ENCODE measurements at places on chromosomes 12 and 14.

DNA sequence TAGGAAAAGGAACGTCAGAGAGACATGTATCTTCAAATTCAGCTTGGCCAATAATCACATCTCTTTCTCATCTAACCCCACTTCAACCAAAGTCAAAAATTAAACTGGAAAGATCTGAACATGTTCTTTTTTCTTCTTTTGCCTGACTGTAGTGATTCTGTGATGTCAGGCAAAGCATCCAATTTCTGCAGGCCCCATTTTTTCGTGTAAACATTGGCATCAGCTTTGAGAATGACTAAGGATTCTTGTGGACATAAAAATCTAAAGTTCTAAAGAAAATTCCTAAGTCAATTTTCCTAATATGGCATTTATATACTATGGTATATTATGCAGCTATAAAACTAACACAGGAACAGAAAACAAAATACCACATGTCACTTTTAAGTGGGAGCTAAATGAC is 89.1 kb downstream of the STXBP6 start:
- DNase-seq = no peak

GRCh38 chr12:18750085-18750484 is 12.2 kb downstream of the CAPZA3 start:
- no peak for DNase-seq

DNA sequence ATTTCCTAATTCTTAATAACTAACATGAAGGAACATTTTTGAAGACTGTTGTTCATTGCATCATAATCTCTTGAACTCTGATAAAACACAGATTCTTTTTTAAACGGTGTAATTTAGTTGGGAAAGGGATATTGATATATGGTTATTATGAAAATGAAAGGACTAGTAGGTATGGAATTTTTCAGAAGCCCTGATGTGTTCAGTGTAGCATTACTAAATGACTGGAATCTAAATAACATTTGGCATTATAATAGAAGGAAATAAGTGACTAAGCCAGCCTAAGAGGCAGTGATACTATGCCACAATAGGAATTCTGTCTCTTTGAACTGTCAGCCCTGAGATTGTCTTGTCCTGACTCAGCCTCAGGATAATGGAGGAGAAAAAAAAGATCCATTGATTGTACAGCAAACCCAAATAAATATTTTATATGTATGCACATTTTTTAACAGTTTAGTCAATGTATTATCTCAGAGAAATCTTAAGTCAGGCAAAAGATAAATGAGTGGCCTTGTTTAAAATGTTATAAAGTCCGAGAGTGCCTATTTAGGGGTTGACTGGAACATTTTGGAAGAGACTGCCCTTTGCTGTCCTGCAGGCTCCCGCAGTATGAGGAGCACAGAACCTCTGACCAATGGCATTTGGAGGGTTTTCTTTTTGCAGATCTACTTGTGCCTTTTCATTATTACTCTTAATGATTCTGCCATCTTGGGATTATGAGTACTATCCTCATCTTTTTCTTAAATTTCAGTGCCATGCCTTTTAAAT is 271.2 kb downstream of the EGLN3 start:
- no peak for DNase-seq

GRCh38 chr12:132171293-132171967 is 27.2 kb downstream of the NOC4L start:
- no peak for DNase-seq

- DNase-seq = no peak
Observed at GRCh38 chr12:72273499-72273837, 1.3 kb downstream of the TRHDE start.

- DNase-seq = no peak
Observed at GRCh38 chr12:118430516-118430915, 54.2 kb downstream of the SUDS3 start.

GRCh38 chr14:92613681-92614260 is 100.2 kb downstream of the RIN3 start:
- no peak for DNase-seq

DNA sequence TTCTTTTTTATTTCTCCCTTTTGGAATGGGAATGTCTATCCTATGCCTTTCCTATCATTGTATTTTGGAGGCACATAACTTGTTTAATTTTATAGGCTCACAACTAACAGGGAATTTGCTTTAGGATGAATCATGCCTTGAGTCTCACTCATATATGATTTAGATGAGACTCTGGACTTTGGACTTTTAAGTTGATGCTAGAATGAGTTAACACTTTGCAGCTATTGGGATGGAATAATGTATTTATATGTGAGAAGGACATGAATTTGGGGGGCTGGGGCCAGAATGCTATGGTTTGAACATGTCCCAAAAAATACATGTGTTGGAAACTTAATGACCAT is 365.3 kb downstream of the ZFP36L1 start:
- DNase-seq = no peak

DNA sequence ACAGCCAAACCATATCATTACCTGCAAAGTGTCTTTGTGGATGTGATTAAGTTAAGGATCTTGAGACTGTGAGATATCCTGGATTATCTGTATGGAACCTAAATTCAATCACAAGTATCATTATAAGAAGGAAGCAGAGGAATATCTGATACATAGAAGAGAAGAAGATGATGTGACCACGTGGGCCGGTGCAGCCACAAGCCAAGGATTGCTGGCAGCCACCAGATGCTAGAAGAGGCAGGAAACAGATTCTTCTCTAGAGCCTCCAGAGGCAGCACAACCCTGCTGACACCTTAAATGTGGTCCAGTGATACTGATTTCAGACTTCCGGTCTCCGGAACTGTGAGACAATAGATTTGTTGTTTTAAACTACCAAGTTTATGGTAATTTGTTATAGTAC is 6.1 kb upstream of the IFI27L2 start:
- DNase-seq = no peak

DNA sequence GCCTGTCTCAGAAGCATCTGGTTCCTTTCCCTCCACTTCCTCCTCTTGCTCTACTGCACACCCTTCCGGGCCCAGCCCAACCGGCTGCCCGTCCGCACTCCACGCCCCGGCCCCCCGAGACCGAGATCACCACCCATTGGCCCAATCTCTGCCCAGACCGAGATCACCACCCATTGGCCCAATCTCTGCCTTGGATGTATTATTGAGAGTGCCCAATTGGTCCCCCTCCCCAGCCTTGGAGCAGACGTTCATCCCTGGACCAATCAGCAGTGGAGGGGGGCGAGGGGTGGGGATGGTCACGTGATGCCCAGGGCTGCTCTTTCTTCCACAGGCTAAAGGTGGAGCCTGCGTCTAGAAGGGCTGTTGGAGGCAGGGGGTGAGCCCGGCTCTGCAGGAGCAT is 75.6 kb upstream of the TMEM132C start:
- no peak for DNase-seq

DNA sequence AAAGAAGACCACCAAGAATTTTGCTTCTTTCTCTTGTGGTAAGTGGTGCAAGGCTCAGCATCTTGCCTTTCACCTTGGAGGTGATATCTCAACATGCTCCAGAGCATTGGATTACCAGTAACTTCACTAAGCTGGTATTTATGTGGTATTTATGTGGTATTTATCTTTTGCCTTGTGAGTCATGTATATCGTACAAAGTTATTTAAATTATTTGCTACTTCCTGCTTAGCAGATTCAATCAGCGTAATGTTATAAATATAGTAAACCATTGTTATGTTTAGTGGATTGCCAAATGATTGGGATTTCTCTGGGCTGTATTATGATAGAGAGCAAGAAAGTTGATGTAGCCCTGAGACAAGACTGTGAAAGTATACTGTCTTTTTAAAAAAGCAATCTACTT is 366.4 kb downstream of the IPO8 start:
- DNase-seq = no peak

DNA sequence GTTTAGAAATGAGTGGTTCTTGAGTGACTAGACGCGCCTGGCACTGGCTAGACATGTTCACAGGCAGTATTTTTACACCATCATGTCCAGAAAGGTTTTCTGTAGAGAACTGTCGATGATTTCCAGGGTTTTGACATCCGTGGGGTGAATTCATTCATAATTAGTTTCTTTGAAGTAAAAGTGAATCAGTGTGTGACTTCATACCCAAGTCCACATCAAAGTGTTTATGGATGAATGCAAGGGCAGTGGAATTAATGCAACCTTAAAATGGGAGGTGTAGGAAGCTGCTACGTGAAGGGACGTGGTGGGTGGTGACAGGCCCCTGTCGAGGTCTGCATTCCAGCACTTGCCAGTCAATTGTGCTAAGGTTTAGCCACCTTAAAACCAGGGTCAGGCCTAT is 38.4 kb upstream of the ELK3 start:
- DNase-seq = no peak

- no peak for DNase-seq
Observed at GRCh38 chr14:35244542-35244941, 47.6 kb upstream of the PSMA6 start.

GRCh38 chr12:62162214-62162613 is 98.0 kb upstream of the USP15 start:
- no peak for DNase-seq

DNA sequence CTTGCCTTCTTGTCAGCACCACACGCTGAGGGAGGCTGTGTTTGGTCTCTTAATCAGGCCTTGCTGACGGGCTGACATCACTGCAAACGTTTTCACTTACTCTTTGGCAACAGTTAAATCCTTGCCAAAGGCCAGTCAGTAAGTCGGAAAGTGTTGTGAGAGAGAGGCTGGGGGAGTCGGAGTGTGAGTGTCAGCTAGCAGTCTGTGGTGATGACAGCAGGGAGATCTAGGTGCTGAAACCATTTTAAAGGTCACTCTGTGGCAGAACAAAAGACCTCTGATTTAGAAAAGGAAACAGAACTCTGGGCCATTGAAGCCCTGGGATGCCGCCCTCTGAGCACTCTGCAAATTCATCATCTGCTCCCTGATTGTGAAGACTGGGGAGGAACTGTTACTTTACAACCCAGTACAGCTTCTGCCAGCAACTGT is 143.5 kb downstream of the PAX9 start:
- no peak for DNase-seq

- DNase-seq = no peak
Observed at GRCh38 chr14:51692646-51693045, 40.9 kb downstream of the FRMD6 start.

GRCh38 chr14:54503486-54503885 is 6.2 kb upstream of the CGRRF1 start:
- DNase-seq = no peak

GRCh38 chr14:21631084-21631483 is 3.7 kb downstream of the OR10G2 start:
- no peak for DNase-seq

GRCh38 chr12:2482938-2483660 is 311.7 kb upstream of the FKBP4 start:
- no peak for DNase-seq

DNA sequence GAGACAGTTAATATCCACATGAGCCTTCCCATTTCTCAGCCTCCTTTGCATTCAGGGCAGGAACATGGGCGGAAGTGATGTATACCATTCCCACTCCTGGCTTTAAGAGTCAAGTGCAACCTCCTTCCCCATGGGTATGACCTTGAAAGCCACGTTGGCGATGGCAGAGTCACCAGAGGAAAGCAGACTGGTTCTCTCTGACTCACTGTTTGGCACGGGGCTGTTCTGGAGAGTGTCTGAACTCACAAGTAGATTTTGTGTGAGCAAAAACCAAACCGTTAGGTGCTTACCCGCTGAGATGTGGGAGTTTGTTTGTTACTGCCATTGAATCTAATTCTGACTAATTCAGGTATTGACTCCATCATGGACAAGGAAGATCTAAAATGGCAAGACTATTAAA is 36.7 kb upstream of the PZP start:
- DNase-seq = no peak

DNA sequence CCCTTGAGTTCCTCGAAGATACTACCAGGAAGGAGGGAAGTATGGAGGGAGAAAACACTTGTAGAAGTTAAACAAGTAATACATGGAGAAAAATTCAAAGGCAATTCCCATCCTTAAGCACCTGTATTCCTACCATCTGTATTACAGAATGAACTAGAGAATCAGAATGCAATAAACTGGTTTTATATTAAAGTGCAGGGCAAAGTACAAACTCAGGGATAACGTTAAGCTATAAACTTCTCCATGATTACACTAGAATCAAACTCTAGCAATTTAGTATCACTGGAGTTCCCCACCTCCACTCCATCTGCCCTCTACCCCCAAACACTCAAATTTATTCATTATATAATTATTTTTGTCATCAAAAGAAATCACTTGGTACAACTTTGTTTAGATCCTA is 13.1 kb downstream of the PAWR start:
- no peak for DNase-seq

DNA sequence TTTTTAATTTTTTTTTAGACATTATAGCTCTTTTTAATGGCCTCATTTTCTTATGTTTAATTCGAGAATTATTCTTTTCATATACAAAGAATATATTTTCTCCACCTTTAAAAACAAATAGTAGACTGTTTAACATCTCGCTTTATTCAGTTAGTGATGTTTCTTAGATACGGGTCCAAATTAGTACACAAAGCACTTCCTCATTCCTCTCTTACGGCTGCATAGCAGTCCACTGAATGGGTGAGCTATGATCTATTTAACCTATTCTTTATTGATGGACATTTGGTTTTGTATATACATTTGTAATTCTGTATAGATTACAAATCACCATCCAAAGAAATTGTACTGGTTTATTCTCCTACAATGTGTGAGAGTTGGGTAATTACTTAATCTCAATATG is 8.3 kb upstream of the GPR162 start:
- DNase-seq = no peak

DNA sequence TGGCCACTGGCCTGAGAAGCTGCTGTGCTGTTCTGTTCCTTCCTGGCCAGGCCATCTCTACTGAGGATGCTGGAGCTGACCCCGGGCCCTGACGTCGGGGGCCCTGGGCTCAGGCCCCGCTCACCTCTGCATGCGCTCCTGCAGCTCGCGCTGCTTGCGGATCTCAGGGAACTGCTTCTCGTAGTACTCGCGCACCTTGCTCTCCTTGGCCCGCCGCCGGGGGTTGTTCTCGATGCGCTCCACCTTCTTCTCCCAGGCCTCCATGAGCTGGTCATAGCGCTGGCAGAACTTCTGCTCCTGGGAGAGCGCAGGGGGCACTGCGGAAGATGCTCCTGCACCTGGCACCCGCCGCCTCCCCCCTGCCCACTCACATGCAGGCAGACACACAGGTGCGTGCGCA is 135.6 kb downstream of the RFLNA start:
- DNase-seq = no peak

- DNase-seq = no peak
Observed at GRCh38 chr12:122215771-122216170, 10.1 kb downstream of the DIABLO start.

DNA sequence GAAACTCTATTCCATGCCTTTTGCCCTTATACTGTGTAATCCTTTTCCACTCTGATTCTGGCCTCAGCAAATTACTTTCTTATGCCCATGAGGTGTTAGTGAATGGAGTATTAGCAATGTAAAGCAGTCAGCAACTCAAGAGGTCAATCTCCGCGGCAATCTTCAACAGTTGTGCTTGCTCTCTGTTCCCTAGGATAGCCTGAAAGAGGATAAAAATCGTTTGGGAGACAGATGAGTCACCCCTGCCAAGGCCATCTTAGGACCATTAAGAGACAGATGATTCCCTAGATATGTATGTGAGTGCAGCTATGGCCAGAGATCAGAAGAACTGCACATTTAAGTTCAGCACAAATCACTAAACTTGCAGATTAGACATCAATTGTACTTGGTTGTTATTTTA is 1145.8 kb downstream of the GALC start:
- DNase-seq = no peak

All from 8988T (cell line).